ENCODE measurements at places on chromosomes 4 and X. TPM values are rescaled to one million over a fixed set of nuclear protein-coding genes. Genes with fewer than 3 reads are reported as not detected.

Gene CENPVL1
- not detected for total RNA-seq

Gene GPR78
- 0.07 TPM for total RNA-seq

DNA sequence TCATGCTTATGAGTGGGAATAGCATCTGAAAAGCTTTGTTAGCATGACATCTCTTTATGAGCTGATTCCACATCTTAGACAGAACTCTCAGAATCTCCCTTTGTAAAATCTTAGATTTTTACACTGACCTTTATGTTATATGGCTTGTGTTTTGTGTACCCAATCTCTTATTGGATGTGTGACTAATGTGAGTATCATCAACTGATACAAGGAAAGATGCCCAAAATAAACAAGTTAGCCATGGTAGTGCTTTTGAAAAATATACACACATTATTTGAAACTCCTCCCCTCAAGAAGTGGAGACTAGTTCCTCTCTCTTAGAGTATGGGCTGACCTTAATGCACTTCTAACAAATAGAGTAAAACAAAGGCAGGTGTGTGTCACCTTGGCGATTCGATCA, 160.1 kb upstream of the NRK start:
- no peak for DNase-seq

GRCh38 chr4:139603576-139604410, 47.8 kb upstream of the SETD7 start:
- DNase-seq = no peak

GRCh38 chrX:76427560-76428242, at the start of gene MAGEE1:
MAGEE1 (plus strand) TSS chrX:76427710; CDS start chrX:76427931, 221 bp downstream.
- peak; percentile 95 for DNase-seq

DNA sequence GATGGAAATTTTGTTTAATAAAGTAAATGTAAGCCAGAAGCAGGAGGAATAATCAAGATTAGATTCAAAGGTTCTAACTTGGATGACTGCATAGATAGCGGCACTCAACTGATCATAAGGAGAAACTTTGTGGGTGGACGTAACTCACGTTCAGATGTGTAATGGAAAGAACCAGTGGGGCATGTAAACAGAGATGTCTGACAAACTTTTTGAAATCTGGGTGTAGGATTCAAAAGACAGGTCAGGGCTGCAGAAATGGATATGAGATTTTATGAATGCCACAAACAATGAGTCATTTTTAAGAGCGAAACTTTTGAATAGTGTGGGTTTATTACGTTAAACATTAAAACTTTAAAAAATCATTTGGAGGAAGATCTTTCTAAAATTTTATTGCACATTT, 375.6 kb downstream of the GBA3 start:
- no peak for DNase-seq

- DNase-seq = no peak
These were observed 38.6 kb downstream of the SLITRK2 start for GRCh38 chrX:145856181-145856580.

DNA sequence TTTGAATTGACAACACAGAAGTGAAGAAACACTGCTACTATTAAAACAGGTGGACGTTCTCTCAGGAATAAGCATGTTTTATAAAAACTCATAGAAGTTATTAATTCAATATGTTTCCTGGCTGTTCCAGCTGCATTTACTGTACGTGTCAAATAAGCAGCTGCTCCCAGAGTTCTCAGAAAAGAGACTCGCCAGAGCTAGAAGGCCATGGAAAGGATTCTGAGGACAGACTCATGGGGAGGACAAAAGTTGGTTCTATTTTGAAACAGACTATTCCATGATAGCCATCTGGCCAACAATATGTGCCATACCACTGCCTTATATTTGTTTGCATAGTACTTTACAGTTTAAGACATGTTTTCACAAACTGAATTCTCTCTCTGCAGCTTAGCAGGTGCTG, 136.5 kb downstream of the NR3C2 start:
- no peak for DNase-seq

GRCh38 chr4:174241162-174241561, 42.3 kb downstream of the FBXO8 start:
- DNase-seq = no peak

DNA sequence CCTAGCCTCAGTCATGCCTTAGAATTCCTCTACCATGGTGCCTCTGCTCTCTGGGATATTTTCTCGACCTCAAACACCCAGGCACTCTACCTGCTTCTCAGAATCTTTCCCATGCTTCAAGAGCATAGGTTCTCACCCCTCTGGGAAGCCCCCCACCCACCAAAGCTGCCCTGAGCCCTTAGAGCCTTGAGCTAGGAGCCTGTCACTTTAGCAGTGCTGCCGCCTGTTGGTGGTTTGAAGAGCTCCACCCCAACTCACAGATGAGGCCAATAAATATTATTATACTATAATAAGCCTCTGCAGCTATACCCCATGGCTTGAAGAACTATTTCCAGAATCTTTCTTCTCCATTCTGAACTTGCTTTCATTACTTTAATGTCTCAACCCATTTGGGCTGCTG, 109.7 kb downstream of the RTL5 start:
- no peak for DNase-seq

DNA sequence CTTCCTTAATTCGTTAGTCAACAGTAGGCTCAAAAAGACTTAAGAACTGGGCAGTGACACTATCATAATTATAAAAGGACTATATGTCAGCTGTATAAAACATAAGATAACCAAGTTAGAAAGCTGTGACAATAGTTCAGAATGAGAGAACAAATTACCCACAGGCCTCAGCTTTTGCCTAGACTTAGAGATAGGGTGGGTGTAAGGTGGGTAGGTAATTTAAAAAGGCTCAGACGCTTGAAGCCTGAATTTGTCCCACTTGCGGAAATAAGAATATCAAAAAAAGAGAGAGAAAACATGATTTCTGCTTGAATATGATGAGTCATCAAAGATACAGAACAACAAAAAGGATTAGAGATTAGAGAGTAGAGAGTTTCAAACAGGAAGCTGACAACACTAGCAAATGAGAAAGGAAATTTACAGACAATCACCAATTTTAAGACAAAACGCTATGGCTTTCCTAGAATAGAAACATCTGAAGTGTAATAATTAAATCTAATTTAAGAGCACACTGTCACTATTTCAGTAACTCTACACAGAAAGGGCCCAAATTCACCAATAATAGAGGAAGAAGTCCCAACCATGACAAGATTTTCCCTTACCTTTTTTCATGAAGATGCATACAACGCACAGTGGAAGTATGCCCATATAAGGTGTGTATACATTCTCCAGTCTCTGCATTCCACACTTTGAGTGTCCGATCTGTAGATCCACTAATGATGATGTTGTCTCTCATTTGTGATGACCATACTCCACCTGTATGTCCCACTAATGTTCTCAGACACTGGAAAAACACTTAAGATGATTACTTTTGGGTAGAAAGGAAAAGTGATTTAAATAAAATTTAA, 208.1 kb downstream of the FBXW7 start:
- DNase-seq = no peak

DNA sequence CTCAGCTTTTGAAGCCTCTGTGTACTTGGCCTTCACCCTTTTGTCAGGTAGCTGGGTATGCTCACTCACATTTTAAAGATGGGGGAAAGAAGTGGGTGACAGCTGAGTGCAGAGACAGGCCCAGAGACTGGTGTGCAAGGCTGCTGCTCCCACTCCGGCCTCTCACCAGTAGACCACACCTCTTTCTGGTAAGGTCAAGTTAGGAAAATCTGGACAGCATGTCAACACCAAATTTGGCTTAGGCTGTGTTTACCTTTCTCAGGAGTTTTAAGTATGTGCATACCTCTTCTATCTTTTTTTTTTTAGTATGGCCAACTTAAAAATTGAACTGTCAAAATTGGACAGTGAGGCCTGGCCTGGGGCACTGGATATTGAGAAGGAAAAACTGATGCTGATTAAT, 66.6 kb downstream of the CLDN22 start:
- DNase-seq = peak; percentile 48

DNA sequence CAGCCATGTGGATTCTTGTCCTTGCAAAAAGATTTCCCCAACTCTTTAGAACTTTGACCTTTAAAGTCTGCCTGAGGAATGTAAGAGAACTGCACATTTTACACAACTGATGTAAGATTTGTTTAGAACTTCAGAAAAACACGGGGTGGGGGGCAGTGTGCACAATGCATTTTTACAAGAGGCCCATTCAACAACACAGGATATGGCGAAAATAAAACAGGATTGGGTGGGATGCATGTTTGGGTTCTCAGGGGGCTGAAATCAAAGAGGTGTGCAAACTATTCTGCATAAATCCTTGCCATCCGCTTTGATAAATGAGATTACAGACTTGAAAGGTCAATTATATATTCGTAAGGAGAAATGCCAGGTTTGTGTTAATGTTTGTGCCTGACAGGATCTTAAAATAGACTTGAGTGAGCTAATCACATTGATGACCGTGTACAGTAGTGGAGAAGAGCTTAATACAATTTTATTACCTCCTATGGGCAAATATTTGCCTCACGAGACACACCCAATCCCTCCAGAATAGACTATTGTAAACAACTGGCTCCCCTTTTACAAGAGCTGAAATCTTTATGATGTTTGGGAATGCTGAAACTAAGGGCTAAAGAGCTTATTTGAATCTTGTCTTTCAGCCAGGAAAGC, 184.1 kb upstream of the LEF1 start:
- DNase-seq = no peak

- DNase-seq = no peak
These were observed 89.0 kb downstream of the KDR start for GRCh38 chr4:55036405-55036804.

GRCh38 chr4:666436-666810, 7.7 kb downstream of the ATP5ME start:
- DNase-seq = peak; percentile 83

GRCh38 chr4:84384801-84385200, 114.3 kb downstream of the NKX6-1 start:
- no peak for DNase-seq

All from upper lobe of left lung (tissue), 6 donors.